ENCODE measurements at places on chromosomes 1 and 21.

DNA sequence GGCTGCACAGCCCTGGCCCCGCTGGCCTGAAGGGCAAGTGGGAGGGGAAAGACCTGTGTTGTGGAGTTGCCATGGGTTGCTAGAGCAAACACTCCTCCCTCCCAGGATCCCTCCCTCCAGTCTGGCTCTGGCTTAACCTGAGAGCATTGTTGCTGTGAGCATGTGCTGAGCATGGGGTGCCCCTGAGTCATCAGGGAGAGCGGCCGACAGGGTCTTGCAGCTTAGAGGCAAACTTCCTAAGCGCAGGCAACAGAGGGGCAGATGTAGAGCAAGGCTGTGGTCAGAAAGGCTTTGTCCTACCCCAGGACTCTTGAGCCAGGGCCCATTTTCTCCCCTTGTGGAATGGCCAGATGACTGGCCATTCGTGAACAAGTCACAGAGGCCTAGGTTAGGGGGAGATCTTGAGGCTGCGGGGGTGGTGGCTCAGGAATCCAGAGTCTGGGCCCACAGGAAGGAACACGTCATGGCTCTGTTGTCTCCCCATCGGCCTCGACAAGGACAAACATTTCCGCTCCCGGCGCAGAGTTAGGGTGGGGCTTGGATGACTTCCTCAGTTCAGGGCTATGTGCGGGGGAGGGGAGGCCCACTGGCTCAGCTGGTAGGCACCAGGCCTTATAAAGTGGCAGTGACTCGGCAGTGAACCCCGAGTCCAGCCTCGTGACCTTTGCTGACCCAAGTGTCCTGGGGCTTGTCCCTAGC is 362 bp upstream of the DYNLT4 start:
- DNase-seq, result peak; percentile 58

DNA sequence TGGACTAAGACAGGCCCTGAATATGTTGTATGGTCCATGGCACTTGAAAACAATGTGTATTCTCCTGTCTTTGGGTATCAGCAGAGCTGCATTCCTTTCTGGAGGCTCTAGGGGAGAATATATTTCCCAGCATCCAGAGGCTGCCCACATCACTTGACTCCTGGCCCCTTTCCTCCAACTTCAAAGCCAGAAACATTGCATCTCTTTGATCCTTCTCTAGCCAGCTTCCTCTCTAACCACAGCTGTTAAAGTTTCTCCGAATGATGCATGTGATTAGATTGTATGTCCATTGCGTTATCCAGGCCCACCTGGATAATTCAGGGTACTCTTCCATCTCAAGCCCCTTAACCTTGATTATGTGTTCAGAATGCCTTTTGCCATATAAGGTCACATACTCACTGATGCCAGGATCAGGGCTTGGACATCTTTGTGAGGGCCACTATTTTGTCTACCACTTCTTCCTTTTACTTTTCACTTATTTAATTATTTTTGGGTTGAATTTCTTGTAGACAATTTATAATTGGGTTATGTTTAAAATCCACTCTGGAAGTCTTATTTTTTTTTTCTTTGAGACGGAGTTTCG is 5.3 kb downstream of the CHD1L start:
- DNase-seq, result no peak

- DNase-seq, result no peak
These were observed 74.2 kb upstream of the MACF1 start for GRCh38 chr1:39130325-39130724.

DNA sequence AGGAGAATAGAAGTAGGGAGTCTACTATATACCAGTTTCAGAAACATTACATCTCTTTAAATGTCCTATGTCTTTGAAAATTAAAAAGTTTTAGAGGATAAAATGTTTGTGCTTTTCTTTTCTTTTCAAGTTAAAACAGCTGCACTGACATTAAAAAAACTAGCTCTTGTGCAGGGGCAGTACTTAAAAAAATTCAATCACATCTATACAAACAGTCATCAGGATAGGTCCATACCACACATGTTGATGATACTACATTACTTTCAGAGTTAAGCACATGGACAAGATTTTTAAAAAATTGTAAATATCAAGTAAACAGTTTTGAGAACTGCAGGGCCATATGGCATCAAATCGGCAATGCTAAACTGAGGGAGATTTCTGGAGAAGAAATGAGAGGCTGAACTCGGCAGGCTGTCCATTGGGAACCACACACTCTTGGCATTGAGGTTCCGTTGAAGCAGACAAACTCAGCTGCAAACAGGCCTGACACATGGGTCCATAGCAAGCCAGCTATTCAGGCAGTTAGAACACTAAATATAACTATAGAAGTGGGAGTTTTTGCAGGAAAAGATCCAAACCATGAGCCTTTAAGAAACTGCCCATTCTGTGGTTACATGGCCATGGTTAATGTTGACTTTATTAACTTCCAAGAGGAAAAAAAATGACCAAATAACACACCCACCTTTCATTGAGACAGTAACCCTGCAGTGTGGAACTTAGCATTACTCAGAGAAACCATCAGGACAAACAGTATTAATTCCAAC is 84.5 kb upstream of the BCL10 start:
- no peak for DNase-seq

DNA sequence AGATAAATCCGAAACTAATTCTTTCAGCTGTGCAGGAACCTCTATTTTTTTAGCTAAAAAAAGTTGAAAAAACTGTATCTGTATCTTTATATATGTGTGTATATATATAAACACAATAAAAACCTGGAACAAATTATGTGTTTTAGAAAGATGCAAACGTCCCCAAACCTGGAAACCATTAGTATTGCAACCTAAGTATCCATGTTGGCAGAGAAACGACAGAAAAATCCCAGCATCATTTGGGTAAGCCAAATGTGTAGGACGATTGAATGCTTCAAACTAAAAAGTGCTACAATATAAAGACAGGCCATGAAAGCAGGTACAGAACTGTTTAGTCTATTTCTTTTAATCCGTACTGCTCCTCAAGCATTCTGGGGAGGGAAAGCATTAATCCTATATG is 87.9 kb downstream of the AHCTF1 start:
- no peak for DNase-seq

GRCh38 chr21:46555225-46555617 is 49.7 kb downstream of the S100B start:
- DNase-seq, result no peak

DNA sequence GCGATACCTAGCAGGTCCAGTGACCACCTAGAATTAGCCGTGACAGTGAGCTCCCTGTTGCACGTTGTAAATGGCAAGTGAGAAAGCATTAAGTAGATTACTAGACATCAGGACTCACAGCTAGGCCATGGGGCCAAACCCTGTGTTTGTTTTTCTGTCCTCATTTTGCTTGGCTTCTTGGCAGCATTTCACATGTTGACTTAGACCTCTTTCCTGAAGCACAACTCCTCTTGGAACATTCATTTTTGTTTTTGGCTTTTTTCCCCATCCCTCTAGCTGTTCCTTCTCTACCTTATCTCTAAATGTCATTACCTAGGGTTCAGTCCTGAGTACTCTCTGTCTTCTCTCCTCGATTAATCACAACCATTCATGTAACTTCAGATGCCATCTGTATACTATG is 16.9 kb upstream of the PTPN14 start:
- no peak for DNase-seq

- no peak for DNase-seq
These were observed 19.2 kb upstream of the KCNE2 start for GRCh38 chr21:34344584-34344983.

- no peak for DNase-seq
These were observed 804 bp upstream of the IKBKE start for GRCh38 chr1:206469411-206469932.

- DNase-seq, result no peak
These were observed 406.7 kb downstream of the RWDD3 start for GRCh38 chr1:95640746-95641145.

- DNase-seq, result no peak
These were observed 365.1 kb upstream of the VAMP3 start for GRCh38 chr1:7405844-7406500.

DNA sequence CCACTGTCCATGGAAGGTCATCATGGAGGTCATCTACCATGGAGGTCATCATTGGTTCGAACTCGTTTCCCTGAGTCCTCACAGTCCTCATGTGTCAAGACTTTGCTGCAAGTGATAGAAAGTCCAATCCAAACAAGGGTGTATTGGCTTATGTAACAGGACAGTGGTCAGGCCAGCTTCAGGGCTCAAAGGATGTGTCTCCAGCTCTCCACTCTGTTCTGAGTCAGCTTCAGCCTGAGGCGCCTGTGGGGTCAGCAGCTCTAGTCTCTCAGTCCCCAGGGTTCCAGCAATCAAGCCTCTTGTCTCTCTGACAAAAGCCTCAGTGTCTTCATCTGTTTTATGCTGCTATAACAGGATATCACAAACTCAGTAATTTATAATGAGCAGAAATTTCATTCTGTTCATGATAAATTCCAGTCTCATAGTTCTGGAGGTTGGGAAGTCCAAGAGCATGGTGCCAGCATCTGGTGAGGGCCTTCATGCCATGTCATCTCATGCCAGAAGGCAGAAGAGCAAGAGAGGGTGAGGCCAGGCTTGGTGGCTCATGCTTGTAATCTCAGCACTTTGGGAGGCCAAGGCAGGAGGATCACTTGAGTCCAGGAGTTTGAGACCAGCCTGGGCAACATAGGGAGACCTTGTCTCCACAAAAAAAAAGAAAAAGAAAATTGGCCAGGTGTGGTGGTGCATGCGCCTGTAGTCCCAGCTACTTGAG is 19.5 kb downstream of the A3GALT2 start:
- no peak for DNase-seq

DNA sequence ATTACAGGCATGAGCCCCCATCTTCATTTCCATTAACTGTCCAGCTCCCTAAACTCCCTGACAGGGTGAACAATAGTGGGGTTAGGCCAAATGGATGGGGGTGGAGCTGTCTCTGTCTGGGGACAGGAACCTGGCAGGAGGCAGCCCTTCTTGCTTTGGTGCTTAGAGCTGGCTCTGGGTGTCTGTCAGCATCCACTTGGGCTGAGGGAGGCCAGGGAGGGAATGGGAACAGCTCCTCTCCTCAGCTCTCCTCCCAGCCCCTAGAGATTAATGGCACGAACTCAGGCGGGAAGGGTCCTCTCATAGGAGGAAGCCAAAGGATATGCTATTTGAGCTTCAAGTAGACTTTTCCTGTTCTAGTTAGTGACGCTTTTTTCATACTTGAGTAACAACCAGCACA is 11.1 kb upstream of the ETV3L start:
- DNase-seq, result no peak

GRCh38 chr1:26121854-26122773 is 10.5 kb downstream of the PDIK1L start:
- no peak for DNase-seq
